Fibroblast of the aortic adventitia (primary cell): ENCODE measurements at places on chromosomes 16 and 17.
A peak's percentile ranks its signal among the peaks of the same experiment; 100 is the strongest.

GRCh38 chr16:677316-678190 is 2.1 kb downstream of the RHBDL1 start:
- DNase-seq, result no peak

DNA sequence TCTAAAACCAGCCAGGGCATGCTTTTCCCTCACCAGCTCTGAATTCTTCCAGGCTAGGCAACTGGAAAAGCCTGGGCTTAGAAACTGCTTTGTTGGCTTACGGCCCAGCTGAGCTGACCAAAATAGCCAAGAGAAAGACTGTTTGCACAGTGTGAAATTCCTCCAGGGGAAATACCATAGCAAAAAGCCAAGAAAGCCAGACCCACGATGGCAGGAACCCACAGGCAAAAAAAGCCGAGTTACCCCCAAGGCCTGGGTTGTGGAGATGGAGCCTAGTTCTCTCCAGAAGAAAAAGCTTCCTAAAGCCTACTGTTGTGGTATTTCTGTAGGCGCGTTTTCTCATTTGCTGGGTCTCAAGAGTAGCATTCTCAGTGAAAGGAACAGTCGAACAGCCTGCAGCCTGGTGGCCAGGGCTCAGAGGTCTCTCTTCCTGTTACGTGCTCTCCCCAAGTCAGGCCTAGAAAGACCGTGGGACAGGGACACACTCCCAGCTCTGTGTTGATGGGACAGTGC is 9.2 kb downstream of the SP2 start:
- DNase-seq, result peak; percentile 95

DNA sequence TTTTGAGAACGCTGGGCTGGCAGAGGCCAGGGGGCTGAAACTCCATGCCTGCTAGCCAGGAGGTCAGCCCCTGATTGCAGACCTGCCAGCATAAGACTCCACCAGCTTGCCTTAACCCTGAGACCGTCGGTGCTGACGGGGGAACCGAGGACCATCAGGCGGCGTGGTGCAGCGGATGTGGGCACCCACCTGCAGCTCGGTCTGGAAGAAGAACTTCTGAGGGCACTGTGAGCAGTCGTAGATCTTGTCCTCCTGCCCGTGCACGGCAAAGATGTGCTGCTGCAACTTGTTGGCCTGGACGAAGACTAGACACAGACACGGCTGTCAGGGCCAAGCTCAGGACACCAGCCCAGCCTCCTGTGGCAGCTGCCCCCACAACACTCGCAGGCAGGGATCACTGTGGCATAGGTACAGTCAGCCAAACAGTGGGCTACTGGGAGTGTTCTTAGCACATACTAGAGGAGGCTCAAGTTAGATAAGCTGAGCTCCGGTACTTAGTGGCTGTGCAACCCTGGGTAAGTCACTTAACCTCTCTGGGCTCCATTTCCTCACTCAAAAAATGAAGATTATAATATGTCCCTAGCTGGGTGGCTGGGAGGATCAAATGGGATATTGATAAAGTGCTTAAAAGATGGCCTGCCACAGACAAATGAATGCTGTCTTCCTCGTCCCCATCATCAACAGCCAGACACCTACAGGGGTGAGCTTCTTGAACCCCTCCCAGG is 150.0 kb downstream of the C16orf78 start:
- DNase-seq, result no peak

GRCh38 chr17:7806587-7806986 is 27.4 kb upstream of the KDM6B start:
- no peak for DNase-seq
